Activated CD8-positive, alpha-beta memory T cell treated with anti-CD3 and anti-CD28 coated beads for 1 hour (primary cell): ENCODE measurements at places on chromosomes 1 and 21.

GRCh38 chr1:225748529-225748928 is 29.1 kb upstream of the SRP9 start:
- DNase-seq, result no peak

GRCh38 chr1:65630855-65631254 is 161.8 kb upstream of the PDE4B start:
- no peak for DNase-seq

- DNase-seq, result no peak
These were observed 75.2 kb downstream of the PTPRU start for GRCh38 chr1:29311352-29312030.

- no peak for DNase-seq
These were observed 789.7 kb upstream of the PRMT6 start for GRCh38 chr1:106266786-106267185.

GRCh38 chr1:182587666-182588499 is 1.2 kb downstream of the RNASEL start:
- DNase-seq, result no peak

- no peak for DNase-seq
These were observed 6.0 kb upstream of the DEDD start for GRCh38 chr1:161138431-161138830.

DNA sequence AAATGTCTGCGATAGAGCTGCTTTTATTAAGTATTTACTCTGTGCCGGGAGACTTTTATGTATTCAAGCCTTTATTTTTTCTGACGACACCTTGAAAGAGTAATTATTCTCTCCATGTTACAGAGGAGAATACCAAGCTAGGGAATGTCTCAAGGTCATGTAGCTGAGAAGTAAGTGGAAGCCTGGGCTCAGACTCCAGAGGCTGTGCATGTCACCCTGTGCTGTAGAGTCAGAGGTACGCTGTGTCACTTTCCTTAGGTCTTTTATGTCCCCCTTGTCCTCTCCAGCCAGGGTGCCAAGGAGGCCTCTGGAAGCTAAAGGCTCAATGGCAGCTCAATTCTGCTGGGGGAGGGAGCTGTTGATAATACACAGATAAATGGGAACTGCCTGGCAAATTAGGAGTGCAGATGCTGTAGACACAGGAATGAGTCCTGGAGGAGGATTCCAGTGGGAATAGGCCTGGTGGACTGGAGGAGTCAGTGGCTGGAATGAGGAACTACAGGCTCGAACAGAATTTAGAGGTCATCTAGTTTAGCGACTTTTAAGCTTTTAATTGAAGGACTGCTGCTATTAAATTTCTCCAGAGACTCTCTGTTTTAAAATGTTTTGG is 9.3 kb upstream of the IL19 start:
- DNase-seq, result no peak

DNA sequence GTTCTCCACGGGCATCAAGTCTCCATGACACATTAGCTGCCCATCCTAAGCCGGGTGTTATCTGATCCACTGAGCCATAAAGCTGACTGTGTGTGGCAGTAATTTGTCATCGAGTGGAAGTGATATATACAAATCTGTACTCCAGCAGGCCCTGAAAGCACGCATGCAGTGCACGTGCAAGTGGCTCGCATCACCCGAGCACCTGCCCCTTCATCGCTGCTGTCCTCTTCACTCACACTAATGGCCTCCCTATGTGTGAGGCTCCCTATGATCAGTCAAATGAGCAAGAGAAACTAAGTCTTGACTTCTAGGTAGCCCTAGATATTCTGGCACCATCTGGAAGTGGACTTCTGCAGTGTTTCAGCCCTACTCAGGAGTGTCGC is 248.6 kb downstream of the MATN1 start:
- no peak for DNase-seq

DNA sequence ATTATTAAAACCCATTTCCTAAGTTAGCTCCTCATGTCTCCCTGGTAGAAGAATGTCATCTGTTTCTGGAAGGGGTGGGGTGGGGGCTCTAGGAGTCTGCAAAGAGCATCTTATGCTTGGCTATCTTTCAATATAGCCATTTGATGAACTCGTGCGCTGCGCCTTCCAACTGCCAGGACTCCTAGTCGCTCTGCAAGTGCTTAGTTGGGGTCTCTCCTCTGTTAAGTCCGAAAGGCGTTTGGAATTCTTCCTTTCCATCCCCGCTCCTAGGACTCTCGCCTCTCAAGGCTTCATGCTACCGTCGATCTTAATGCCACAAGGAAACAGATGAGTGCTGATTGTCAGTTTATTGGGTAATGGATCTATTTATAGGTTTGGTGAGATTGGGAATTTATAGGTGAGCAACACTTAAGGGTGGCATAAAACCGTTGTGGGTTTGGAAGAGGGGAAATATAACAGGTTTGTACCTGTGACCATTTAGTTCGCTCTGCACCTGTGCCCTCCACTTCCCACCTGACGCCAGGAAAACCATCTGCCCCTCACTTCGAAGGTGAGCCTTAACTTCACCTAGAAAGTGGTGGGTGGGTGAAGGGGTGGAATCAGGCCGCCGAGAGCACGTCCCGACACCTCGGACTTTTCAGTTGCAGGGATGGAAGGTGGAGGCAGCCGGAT is 1.1 kb downstream of the KCNH1 start:
- DNase-seq, result no peak

DNA sequence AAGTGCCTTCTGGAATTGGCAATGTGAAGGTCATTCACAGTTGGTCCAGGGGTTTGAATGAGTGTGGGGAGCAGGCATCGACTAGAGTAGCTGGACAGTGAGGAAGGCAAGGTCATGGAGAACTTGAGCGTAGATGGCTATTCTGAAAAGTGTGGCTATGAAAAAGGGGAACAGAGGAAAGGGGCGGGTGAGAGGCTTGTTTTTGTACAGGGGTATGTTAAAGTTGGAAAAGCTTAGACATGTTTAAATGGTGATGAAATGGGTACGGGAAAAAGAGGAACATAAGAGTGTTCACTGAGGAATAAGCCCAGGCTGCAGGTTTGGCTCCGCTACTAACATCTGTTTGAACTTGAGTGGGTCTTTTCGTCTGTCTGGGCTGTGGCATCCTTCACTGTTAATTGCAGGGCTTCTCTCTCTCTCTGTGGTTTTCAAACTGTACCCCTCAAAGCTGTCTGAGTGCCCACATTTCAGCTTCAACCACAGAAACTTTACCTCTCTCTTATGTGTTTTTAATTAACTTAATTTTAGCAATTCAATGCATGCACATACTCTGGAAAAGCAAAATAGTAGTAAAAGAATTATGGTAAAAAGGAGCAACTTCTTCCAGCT is 70.8 kb upstream of the COA6 start:
- no peak for DNase-seq

DNA sequence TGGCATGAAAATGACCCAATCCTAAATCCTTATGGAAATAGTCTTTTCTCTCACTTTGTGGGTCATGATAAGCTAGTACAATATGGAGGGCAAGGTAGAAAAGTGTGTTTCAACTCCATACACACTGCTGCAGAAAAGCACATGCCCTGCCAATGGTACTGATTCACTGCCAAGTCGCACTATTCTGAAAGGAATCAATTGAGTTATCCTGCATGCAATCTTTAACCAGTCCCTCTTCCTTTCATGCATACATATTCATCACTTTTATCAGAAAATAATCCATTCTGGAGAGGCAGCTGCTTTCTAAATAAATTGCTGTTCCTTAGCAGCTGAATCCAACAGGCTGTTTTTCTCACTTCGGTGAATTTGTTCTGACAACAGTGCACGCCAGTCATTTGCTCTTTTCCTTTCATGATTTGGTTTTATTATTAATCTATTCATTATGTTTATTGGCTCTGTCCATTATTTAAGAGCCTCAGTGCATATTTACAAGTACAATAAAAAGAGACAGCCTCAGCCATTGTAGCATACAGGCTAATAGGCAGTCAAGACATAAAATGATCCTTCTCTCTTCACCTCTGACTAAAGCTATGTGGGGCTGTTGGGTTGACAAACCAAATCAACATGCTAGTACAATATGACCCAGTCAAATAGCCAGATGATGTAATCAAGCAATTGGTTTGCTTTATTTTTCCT is 108.8 kb downstream of the CHD1L start:
- DNase-seq, result no peak

GRCh38 chr1:88684482-88685258 is 597 bp downstream of the PKN2 start:
- DNase-seq, result peak; percentile 36

DNA sequence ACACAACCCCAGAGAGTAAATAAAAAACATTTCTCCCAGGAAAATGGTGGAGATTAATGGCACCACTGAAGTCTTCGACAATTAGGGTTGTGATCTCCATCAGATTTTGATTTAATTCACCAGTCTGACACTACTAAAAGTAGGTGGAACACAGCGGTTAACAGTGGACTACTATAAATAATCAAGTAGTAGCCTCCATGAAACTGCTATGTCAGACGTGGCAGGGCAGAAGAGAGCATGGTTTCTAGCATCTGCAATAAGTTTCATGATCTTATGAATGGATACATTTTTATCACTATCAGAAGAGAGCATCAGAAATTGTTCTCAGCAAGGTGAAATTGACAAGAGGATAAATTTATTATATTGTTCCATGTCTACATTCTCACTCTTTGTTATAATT is 1706.6 kb downstream of the MRPL39 start:
- DNase-seq, result no peak

- DNase-seq, result no peak
These were observed 335.3 kb upstream of the DUSP10 start for GRCh38 chr1:222077206-222077605.

- no peak for DNase-seq
These were observed 35.6 kb downstream of the COL6A1 start for GRCh38 chr21:46017148-46017547.

- peak; percentile 60 for DNase-seq
These were observed at the start of gene SUSD4 for GRCh38 chr1:223363856-223364684. Gene SUSD4, minus strand, starts transcription at chr1:223364176. Its CDS starts 751 bp downstream, at chr1:223363425.

GRCh38 chr1:100896481-100896982 is 642 bp downstream of the SLC30A7 start:
- DNase-seq, result peak; percentile 7

GRCh38 chr1:117636637-117637425 is 31.0 kb downstream of the TENT5C start:
- DNase-seq, result no peak

GRCh38 chr1:185663332-185663731 is 70.9 kb upstream of the HMCN1 start:
- DNase-seq, result no peak

- DNase-seq, result no peak
These were observed 207.8 kb downstream of the TOMM20 start for GRCh38 chr1:234920843-234921140.

- no peak for DNase-seq
These were observed 54.5 kb upstream of the GPR25 start for GRCh38 chr1:200818248-200818647.

- DNase-seq, result no peak
These were observed 8.8 kb downstream of the TMCC2 start for GRCh38 chr1:205236526-205236925.

- no peak for DNase-seq
These were observed 127.6 kb upstream of the F3 start for GRCh38 chr1:94669198-94669597.

DNA sequence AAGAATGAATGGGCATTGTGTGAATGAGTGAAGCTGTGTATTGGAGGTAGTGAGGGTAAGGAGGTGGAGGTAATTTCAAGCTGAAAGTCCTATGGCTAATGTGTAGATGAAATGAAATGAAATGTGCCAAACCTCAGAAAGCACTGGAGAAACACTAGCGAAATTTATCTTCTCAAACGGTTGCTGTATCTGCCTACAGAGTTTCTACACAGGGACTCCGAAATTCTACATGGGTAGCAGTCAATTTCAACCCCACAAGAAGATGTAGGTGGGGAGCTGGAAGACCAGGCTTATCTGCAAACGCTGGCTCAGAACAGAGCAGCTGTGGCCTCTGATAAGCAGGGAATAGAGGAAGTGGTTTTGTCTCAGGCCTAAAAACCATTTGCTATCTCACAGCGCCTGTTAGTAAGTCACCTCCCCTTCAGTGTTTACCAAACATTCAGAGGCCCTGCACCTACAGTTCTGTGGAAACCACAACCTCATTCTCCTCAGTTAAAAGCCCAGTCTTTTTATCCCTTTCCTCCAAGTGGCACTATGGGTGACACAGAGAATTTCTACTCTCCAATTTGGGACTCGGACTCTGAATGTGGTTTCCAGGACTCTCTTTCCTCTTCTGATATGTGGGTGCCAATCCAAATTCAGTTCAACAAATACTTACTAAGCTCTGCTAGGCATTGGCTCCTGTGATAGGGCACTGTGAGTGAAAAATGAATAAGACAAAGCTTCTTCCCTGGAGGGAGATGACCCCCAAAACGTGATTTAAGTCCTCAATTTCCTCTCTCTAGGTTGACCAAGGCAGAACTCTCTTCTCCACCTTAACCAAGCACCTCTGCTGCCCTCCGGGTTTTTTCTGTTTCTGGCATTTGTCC is 17.2 kb upstream of the SLAMF6 start:
- DNase-seq, result no peak

DNA sequence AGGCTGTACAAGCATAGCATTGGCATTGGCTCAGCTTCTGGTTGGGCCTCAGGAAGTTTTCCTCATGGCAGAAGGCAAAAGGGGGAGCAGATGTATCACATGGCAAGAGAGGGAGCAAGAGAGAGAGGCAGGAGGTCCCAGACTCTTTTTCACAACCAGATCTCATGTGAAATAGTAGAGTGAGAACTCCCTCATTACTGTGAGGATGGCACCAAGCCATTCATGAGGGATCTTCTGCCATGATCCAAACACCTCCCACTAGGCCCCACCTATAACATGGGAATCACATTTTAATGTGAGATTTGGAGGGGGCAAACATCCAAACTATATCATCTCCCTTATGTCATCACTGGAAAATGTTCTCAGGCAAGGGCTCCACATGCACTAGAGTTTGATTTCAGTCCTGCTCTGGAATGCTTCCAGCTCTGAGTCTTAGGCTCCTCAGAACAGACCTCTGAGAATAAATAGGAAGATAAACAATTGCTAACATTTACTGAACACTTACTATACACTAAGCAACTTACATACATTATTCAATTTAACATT is 39.4 kb upstream of the VTCN1 start:
- DNase-seq, result no peak

DNA sequence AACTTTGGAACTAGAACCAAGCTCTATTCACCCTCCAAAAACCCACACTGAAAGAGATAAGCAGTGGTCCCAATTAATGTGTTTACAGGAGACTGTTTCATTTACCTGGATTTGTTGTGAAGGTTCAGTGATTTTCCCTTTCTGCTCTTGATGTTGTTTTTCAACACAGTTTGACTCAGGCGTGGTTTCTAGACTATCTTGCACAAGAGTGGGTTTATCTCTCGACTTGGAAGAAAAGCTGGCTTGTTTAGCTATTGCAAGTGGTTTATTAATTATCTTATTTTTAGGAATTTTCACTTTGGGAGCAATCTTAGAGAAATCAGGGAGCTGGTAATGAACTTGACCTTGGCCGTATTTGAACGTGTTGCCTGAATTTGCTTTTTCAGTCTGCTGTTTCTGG is 5.3 kb downstream of the AKNAD1 start:
- no peak for DNase-seq

DNA sequence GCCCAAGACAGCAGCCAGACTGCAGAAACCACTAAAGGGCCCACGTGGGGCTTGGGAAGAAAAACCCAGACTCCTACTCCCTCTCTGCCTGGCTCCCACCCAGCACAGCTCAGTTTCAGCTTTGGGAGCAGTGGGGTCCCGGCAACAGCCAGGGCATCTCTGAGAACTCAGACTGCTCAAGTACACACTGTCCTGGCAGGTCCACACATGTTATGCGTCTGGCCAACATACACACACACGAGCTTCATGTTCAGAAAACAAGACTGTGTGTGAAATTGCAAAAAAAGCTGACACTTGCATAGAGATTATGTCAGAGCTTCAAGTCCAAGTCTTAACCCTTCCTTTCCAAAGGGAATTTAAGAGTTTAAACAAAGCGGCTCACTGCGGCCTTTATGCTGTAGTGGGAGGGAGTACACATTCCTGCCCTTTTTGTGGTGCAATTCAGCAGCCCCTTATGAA is 136.6 kb upstream of the CD34 start:
- DNase-seq, result no peak
